ENCODE measurements at places on chromosomes 12 and 14.

GRCh38 chr12:70733385-70733784 is 96.2 kb upstream of the PTPRB start:
- no peak for DNase-seq

- peak; percentile 42 for DNase-seq
Observed at GRCh38 chr14:58107947-58108552, 44.0 kb downstream of the ARMH4 start.

DNA sequence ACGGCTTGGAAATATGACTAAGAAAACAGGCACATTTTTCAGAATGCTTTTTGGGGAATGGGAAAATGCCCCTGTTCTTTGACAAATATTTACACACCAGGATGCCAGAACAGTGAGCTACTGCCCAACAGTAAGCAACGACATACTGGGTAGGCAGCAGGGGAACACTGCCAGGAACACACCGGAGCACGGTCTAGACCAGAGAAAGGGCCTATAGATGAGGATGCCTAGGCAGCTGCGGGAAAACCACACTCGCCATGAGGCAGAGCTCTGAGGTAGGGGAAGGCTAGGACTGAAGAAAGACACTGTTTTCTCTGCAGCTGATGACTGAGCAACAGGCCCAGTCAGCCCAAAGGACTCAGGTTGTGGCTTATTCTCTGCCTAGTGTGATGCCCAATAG is 45.9 kb upstream of the COL2A1 start:
- DNase-seq: no peak

- DNase-seq: no peak
Observed at GRCh38 chr14:103008768-103009357, 48.5 kb downstream of the CDC42BPB start.

GRCh38 chr14:56324856-56325699 is 206.9 kb downstream of the PELI2 start:
- no peak for DNase-seq

DNA sequence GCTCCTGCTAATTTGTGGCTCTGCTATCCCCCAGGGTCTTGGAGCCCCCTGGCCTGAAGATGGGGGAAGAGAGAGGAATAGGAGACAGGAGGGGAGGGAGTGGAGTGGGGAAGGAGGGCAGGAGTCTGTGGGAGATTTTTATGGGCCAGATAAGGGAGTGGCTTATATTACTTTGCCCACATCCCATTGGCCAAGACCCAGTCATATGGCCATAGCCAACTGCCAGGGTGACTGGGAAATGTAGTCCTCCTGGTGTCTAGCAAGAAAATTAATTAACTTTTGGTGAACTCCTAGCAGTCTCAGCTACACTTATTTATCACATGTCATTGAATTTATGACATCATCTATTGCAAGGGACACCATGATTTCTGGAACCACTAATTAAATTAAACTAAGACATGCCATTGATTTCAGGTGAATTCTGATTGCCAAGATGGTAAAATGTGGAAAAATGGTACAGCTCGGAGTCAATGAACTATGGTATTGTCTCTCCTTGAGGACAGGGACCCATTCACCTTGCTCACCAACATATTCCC is 50.3 kb downstream of the ESRRB start:
- DNase-seq: no peak

- DNase-seq: no peak
Observed at GRCh38 chr14:75370416-75371205, 57.2 kb upstream of the JDP2 start.

- no peak for DNase-seq
Observed at GRCh38 chr12:116656306-116656705, 81.6 kb downstream of the SPRING1 start.

- DNase-seq: no peak
Observed at GRCh38 chr14:50148799-50149198, 32.4 kb upstream of the VCPKMT start.

GRCh38 chr14:69716478-69717187 is 50.3 kb upstream of the SRSF5 start:
- no peak for DNase-seq

GRCh38 chr14:89702876-89703200 is 251.7 kb downstream of the EFCAB11 start:
- DNase-seq: no peak
